ENCODE measurements at places on chromosomes 2 and 18.

GRCh38 chr2:54801352-54801751 is 77.9 kb downstream of the EML6 start:
- no peaks in the 10 kb centered on the region for H3K27me3 ChIP-seq
- H3K4me1 ChIP-seq, result no peaks in the 10 kb centered on the region
- DNase-seq, result no peak
- no peak overlapping the region for H3K27ac ChIP-seq
- no peaks in the 10 kb centered on the region for H3K36me3 ChIP-seq

GRCh38 chr2:152016181-152017120 is 82.4 kb downstream of the CACNB4 start:
- DNase-seq, result no peak
- no peak overlapping the region for H3K4me3 ChIP-seq
- no peaks in the 10 kb centered on the region for H3K36me3 ChIP-seq
- no peaks in the 10 kb centered on the region for H3K27me3 ChIP-seq
- no peaks in the 10 kb centered on the region for H3K4me1 ChIP-seq

DNA sequence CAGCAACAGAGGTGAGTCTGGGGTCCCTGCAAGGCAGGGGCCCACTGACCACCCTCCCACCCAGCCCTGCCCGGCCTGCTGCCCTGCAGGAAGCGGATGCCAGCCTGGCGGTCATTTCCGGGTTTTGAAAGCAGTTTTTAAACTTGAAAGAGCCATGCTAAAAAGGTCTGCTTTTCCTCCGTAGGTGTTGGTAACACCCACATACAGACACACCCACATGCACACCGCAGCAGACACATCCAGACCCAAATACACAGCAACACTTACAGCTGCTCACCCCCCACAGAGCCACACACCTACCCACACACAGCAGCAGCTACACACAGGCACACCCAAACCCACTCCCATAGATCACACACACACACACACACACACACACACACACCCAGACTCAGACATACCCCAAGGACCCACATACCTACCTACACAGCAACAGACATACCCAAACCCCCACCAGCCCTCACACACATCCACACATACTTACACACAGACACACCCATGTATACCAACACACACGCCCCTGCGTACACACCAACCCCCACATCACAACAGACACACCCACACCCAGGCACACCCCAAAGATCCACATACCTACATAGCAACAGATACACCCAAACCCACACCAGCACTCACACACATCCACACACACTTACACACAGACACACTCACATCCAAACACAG is 7.6 kb downstream of the ZFP36L2 start:
- H3K27me3 ChIP-seq, result no peaks in the 10 kb centered on the region
- peak overlapping the region; percentile 96 for H3K27ac ChIP-seq
- peaks cover 66% of the 10 kb centered on the region for H3K4me1 ChIP-seq
- peak; percentile 95 for DNase-seq
- H3K4me3 ChIP-seq, result peak overlapping the region; percentile 92
- peaks cover 24% of the 10 kb centered on the region for H3K36me3 ChIP-seq

GRCh38 chr2:27730261-27730662 is 41.3 kb upstream of the MRPL33 start:
- H3K27ac ChIP-seq, result no peak overlapping the region
- DNase-seq, result no peak
- H3K36me3 ChIP-seq, result no peaks in the 10 kb centered on the region

- H3K36me3 ChIP-seq, result no peaks in the 10 kb centered on the region
- H3K4me1 ChIP-seq, result no peaks in the 10 kb centered on the region
- no peak overlapping the region for H3K4me3 ChIP-seq
- no peak overlapping the region for H3K27ac ChIP-seq
- peak; percentile 71 for DNase-seq
These were observed 23.8 kb upstream of the HNRNPLL start for GRCh38 chr2:38626326-38627035.

GRCh38 chr2:1987379-1987778 is 243.1 kb upstream of the PXDN start:
- no peak overlapping the region for H3K27ac ChIP-seq
- no peaks in the 10 kb centered on the region for H3K27me3 ChIP-seq
- H3K4me1 ChIP-seq, result peaks cover 27% of the 10 kb centered on the region
- no peak for DNase-seq

GRCh38 chr18:37487400-37487867 is 78.2 kb downstream of the CELF4 start:
- no peak overlapping the region for H3K27ac ChIP-seq
- no peak for DNase-seq
- H3K36me3 ChIP-seq, result no peaks in the 10 kb centered on the region
- H3K4me3 ChIP-seq, result no peak overlapping the region
- peaks cover 20% of the 10 kb centered on the region for H3K27me3 ChIP-seq

- H3K27ac ChIP-seq, result no peak overlapping the region
- no peak for DNase-seq
- no peak overlapping the region for H3K4me3 ChIP-seq
- H3K4me1 ChIP-seq, result no peaks in the 10 kb centered on the region
- no peaks in the 10 kb centered on the region for H3K36me3 ChIP-seq
These were observed 128.4 kb downstream of the LPIN1 start for GRCh38 chr2:11874861-11875260.

DNA sequence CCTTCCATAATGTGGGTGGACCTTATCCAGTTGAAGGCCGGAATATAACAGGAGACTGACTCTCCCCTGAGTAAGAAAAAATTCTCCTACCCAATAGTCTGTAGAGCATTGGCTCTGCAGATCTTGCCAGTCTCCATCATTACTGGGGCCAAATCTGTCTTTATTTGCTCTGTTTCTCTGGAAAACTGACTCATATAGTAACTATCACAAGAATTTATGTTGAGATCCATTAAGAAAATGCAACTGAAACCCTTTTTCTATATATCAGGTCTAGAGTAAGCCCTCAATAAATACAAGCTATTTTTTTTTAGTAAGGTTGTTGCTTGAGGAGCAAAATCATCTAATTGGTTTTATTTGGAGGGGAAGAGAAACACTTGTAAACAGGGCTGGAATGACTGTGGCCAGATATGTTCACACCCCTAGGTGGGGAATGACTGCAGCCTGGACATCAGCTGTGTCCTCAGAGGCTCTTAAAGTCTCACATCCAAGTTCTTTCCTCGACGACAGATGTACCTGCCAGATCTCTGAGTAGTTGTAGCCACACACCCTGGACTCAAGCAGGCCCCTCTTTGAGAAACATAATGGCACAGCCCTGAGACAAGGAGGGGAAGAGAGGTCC is 339.7 kb downstream of the TNS1 start:
- H3K27me3 ChIP-seq, result peaks cover 2% of the 10 kb centered on the region
- H3K36me3 ChIP-seq, result no peaks in the 10 kb centered on the region
- H3K4me3 ChIP-seq, result no peak overlapping the region
- no peak overlapping the region for H3K27ac ChIP-seq
- H3K4me1 ChIP-seq, result no peaks in the 10 kb centered on the region
- no peak for DNase-seq

DNA sequence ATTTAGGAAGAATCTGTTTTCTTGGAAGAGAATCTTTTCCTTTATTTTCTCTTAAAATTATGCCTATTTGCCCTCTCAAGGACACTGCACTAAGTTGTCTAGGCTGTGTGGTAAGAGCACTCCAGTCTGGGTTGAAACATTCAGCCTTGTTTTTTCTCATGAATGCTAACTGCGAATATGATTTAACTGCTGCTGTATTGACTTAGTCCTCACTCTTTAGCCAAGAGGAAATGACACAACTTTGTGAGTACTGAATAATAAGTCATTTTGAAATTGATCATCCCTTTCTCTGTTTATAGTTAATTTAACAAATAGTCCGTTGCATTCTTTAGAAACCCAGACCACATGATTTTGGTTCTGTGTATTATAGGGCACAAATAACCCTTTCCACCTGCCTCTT is 4.5 kb upstream of the RND3 start:
- no peak overlapping the region for H3K4me3 ChIP-seq
- peaks cover 2% of the 10 kb centered on the region for H3K27me3 ChIP-seq
- DNase-seq, result no peak
- no peak overlapping the region for H3K27ac ChIP-seq
- H3K36me3 ChIP-seq, result no peaks in the 10 kb centered on the region

DNA sequence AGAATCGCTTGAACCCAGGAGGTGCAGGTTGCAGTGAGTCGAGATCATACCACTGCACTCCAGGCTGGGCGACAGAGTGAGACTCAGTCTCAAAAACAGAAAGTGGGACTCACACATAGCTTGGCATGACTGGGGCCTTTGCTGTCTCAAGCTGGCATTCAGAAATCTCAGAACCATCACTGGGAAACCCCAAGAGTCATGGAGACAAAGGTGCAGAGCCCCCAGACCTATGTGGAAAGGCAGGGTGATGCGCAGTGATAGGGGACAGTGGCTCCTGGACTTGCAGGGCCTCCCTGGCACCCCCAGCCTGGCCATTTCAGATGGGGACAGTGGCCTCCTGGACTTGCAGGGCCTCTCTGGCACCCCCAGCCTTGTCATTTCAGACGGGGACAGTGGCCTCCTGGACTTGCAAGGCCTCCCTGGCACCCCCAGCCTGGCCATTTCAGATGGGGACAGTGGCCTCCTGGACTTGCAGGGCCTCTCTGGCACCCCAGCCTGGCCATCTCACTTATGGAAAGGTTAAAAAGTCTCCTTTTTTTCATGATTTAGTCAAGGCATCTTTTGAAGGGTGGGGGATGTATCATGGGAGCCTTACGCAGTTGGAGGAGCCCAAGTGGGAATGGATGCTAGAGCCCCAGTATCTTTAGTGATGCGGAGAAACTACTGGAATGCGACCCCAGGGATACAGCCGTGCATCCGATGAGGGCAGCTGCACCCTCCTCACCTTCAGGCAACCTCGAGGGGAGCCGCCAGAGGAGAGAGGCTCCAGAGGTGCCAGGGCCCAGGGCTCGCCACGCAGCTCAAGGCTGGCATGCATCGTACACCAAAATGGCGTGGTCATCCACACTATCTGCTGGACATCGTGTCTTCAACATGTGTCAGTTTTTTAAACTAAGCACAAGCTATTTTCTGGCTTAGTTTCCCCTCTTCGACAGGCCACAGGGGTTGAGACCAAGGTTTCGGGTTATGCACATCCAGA is 30.5 kb downstream of the ZNF516 start:
- peaks cover 24% of the 10 kb centered on the region for H3K4me1 ChIP-seq
- H3K4me3 ChIP-seq, result no peak overlapping the region
- no peaks in the 10 kb centered on the region for H3K27me3 ChIP-seq
- DNase-seq, result no peak
- H3K36me3 ChIP-seq, result no peaks in the 10 kb centered on the region
- no peak overlapping the region for H3K27ac ChIP-seq

- H3K4me3 ChIP-seq, result no peak overlapping the region
- no peak overlapping the region for H3K27ac ChIP-seq
These were observed 24.6 kb downstream of the CDH2 start for GRCh38 chr18:28152354-28152753.

DNA sequence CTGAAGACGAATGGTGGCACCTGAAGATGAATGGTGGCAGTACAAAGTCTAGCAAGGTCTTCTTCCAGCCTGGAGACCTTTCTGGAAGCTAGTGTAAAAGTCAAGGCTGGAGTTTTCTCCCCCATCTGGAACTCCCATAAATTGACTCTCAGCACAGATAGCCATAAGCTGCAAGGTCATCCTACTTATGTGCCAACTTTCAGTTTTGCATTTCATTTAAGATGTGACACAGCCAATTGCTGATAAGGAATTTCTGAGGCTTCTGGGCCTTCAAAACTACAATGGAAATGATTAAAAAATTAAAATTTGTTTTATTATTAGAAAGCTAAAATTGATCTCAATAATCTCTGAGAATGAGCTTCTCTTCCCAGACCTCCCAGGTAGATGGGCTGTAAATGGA is 10.2 kb downstream of the XDH start:
- no peaks in the 10 kb centered on the region for H3K4me1 ChIP-seq
- H3K36me3 ChIP-seq, result no peaks in the 10 kb centered on the region

GRCh38 chr2:100632037-100632436 is 69.2 kb downstream of the PDCL3 start:
- H3K27ac ChIP-seq, result no peak overlapping the region
- H3K27me3 ChIP-seq, result no peaks in the 10 kb centered on the region
- no peak for DNase-seq
- no peaks in the 10 kb centered on the region for H3K4me1 ChIP-seq

GRCh38 chr2:9809064-9809356 is 34.3 kb upstream of the TAF1B start:
- DNase-seq, result no peak
- H3K36me3 ChIP-seq, result no peaks in the 10 kb centered on the region
- no peaks in the 10 kb centered on the region for H3K27me3 ChIP-seq
- H3K4me3 ChIP-seq, result no peak overlapping the region
- H3K4me1 ChIP-seq, result peaks cover 9% of the 10 kb centered on the region

DNA sequence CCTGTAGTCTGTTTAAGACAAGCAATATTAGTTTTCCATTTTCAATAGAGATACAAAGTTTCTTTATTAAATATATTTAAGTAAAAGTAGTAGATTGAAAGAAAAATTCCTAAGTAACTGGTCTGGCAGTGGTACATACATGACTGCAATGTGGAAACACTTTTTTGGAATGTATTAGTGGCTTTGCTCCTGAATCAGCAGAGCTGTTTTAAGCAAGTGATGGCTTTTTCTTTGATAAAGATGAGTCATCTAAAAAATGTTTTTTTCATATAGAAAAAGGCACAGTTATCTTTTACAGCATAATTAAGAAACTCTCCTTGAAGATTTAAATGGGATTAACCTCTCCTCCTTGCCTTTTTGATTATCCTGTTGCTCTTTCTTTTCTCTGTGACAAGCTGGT is 34.9 kb downstream of the KDM3A start:
- H3K27me3 ChIP-seq, result no peaks in the 10 kb centered on the region
- H3K27ac ChIP-seq, result no peak overlapping the region
- no peak for DNase-seq
- peaks cover 94% of the 10 kb centered on the region for H3K36me3 ChIP-seq
- H3K4me1 ChIP-seq, result no peaks in the 10 kb centered on the region
- H3K4me3 ChIP-seq, result no peak overlapping the region

GRCh38 chr2:105775809-105776559 is 31.3 kb downstream of the NCK2 start:
- no peak overlapping the region for H3K4me3 ChIP-seq
- H3K27me3 ChIP-seq, result no peaks in the 10 kb centered on the region
- no peaks in the 10 kb centered on the region for H3K36me3 ChIP-seq
- peak; percentile 78 for DNase-seq

GRCh38 chr2:140506606-140507005 is 1624.2 kb downstream of the LRP1B start:
- H3K36me3 ChIP-seq, result no peaks in the 10 kb centered on the region
- H3K27ac ChIP-seq, result no peak overlapping the region
- no peaks in the 10 kb centered on the region for H3K27me3 ChIP-seq
- no peak overlapping the region for H3K4me3 ChIP-seq
- H3K4me1 ChIP-seq, result no peaks in the 10 kb centered on the region

All from natural killer cell (primary cell).